Stimulated activated CD8-positive, alpha-beta memory T cell treated with anti-CD3 and anti-CD28 coated beads, Interleukin-4, amount 100 ng/mL, for 4 hours (primary cell): ENCODE measurements at places on chromosomes 3 and 15.

DNA sequence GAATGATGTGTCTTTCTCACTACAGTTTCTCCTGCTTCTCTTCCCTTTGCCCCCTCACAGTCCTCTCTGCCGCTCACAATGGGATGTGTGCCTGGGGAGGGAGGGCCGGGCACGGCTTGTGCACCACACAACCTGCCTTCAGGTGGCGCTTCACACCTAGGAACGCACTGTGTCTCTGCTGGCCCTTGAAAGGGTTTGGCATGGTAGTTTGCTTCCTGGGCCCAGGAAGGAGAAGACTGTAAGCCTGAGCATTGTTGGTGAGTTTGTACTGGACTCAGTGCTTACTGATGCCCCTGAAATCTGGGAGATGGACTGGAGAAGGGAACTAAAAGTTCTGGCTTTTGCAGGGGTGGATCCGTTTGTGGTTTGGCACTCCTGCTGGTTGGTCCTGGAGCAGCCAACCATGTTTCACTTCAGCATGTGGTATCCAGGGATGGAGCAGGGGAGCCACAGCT is 9.2 kb downstream of the ALPK3 start:
- DNase-seq, result no peak

- DNase-seq, result no peak
These were observed 14.2 kb downstream of the PDIA5 start for GRCh38 chr3:123080864-123081562.

DNA sequence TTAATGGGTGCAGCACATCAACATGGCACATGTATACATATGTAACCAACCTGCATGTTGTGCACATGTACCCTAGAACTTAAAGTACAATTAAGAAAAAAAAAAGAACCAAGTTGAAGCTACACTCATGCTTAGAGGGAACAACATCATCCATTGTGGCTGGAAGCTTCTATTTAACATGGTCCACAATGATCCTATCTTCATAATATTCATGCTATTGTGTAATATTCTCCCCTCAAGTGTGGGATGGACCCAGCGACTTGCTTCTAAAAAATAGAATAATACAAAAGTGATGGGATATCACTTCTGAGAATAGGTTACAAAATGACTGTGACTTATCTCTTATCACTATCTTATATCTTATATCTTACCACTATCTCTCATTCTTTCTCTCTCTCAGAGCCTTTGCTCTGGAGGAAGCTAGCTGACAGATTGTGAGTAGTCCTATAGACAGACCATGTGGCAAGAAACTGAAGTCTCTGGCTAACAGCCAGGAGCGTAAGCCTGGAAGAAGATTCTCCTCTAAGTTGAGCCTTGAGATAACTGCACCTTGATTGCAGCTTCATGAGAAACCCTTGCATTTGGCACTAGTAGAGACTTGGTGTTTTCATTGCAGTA is 198.5 kb upstream of the MRPL3 start:
- no peak for DNase-seq

DNA sequence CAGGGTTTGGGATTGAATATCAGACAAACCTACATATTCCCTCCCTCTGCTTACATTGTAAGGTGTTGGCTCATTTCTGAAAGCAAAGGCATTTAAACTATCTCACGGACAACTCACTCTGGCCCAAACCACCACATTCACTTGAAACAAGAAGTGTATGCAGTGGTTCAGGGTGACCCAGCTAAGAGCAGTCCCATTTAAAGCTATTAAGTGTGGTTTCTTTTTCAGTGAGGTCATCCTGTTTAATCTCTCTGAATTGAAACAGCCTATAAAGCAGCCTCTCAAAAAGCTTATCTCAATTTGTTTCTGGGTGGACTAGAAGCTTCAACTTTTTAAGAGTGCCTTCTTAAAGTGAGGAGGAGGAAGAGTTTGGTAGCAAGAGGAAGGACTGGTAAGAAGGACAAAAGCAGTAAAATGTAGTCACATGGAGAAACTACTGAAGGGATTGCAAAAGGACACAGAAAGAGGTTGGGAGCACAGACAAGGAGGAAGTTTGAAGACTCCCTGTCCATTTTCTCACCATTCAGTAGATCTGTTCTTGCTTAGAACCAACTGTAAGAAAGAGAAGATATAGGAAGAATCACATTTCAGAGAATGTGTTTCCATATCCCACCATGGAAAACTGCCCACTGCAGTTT is 151.6 kb downstream of the TMCO5A start:
- DNase-seq, result no peak

GRCh38 chr3:71903112-71903495 is 118.2 kb upstream of the PROK2 start:
- DNase-seq, result no peak
